CD4-positive, alpha-beta T cell treated with Interleukin-15 for 1 hour (primary cell): ENCODE measurements at places on chromosomes 3 and 15.

- no peak for DNase-seq
These were observed 176.4 kb downstream of the ANXA2 start for GRCh38 chr15:60221356-60221755.

- no peak for DNase-seq
These were observed 5.7 kb downstream of the SLC38A3 start for GRCh38 chr3:50210510-50211367.

DNA sequence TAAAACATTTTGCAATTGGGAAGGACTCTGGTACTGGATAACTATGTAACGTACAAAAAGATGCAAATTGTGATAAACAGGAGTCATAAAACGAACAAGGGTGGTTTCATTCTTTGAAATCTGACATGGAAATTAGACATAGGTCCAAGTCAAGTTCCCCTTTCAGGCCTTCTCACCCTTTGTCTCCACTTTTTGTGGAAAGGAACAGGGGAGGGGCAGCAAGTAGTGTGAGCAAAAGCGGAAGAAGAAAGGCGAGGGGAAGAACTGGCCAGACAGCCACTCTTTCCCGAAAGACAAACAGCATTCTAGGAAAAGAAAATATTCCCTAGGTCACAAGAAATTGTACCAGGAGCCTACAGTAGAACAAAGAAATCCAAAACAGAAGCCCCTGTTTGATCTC lies 52.6 kb downstream of the MCF2L2 start:
- DNase-seq: peak; percentile 48

GRCh38 chr15:59833366-59833765 lies 144.2 kb upstream of the BNIP2 start:
- no peak for DNase-seq

DNA sequence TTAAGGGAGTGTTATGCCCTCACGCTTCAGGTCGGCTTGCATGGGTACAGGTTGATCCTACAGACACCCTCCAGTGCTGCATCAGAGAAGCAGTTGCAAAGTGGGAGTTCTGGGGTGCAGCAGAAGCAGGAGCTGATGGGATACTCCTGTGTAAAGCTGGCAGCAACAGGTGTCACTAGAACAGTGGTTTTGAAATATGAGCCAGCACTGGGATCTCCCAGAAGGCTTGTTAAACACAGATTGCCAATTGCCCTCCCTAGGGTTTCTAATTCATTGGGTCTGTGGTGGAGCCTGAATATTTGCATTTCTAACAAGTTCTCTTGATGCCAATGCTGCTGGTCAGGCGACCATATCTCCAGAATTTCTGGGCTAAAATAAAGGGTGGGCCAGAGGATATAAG lies 350.4 kb downstream of the CLSTN2 start:
- DNase-seq: no peak

GRCh38 chr3:27511724-27512422 lies 27.7 kb upstream of the SLC4A7 start:
- DNase-seq: no peak

GRCh38 chr3:101827211-101828174 lies 21.8 kb upstream of the NFKBIZ start:
- DNase-seq: peak; percentile 90

DNA sequence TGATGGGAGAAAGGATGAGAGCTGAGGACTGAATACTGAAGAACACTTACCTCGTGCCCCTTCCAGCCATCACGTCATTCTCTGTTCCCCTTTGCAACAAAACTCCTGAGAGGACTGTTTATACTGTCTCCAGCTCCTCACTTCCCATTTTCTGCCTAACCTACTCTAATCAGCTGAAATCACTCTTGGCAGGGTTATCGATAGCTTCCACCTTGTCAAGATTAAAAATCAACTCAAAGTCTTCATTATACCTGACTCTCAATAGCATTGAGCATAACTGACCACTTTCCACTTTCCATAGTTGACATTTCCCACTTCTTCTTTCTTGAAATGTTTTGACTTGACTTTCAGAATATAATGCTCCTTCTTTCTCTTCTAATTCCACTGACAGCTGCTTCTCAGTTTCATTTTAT lies 4.3 kb downstream of the BTBD1 start:
- no peak for DNase-seq

- DNase-seq: no peak
These were observed 244.5 kb upstream of the SUCLG2 start for GRCh38 chr3:67898916-67899315.

GRCh38 chr3:165513715-165514701 lies 317.8 kb upstream of the SLITRK3 start:
- DNase-seq: no peak

GRCh38 chr15:63491979-63492378 lies 12.4 kb upstream of the USP3 start:
- DNase-seq: no peak

DNA sequence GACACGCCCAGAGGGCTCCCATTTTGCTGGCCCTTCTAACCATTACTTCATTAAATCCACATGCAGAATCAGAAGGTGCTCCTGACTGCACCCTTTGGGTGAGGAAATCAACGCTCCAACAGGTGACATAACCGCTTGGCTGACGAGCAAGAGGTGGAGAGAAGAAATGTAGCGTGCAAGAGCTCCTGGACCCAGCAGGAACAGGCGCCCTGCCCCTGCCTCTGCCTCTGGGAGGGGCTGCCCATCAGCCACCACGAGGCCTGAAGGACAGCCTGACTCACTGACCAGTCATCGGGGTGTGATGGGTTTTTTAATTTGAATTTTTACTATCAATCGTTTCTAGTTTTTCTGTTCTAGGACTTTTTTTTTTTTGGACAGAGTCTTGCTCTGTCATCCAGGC lies 218.2 kb downstream of the ADAMTS17 start:
- DNase-seq: no peak

DNA sequence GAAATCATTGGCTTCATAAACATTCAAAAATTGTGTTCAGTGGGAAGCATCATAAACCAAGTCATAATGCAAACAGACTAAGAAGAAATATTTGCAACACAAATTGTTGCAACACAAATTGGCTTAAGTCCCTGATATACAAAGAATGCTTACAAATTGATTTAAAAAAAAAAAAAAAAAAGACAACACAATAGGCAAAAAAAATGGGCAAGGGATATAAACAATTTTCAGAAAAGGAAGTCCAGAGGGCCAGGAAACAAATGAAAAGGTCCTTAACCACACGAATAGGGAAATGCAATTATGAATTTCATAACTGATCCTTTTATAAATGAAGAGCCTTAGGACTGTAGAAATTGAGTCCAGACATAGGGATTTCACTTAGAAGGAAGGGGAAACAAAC lies 98.9 kb downstream of the LRRK1 start:
- DNase-seq: no peak

- no peak for DNase-seq
These were observed 5.1 kb downstream of the RCN2 start for GRCh38 chr15:76936671-76937070.

DNA sequence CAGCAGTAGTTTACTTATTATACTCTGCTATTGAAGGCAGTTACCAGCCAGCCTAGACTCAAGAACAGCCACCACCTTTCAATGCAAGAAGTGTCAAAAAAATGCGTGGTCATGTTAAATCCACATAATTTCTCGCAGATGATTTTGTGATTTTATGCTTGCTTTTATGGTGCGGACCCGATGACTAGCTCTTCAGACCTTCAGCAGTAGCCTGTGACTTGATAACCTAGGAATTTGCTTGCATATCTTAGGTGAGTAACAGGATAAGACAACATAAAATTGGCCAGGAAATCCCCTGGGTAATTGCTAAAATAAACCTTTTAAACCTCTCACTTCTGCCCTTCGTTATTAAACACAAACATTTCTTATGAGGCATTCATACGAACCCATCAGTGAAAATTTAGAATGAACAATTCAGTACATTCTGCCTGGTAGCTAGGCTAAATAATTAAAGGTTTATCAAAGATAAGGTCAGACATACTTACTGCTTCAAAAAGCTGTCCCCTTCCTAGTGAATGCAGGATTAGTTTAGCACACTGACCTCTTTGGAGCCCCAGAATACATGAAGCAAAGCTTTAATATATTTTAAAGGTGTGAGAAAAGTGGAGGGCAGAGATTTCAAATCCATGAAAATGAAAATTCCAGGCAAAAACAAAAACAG lies 798.8 kb downstream of the OTOL1 start:
- DNase-seq: no peak

GRCh38 chr3:171649267-171649666 lies 161.0 kb downstream of the PLD1 start:
- DNase-seq: no peak

- no peak for DNase-seq
These were observed 69.3 kb downstream of the ADAMTSL3 start for GRCh38 chr15:83723216-83723615.

- DNase-seq: no peak
These were observed 184.1 kb downstream of the MECOM start for GRCh38 chr3:169479314-169479939.

GRCh38 chr3:113339616-113340244 lies 101.6 kb downstream of the CFAP44 start:
- DNase-seq: no peak

GRCh38 chr15:98668566-98669308 lies 20.4 kb downstream of the IGF1R start:
- DNase-seq: no peak

- DNase-seq: no peak
These were observed 15.4 kb downstream of the SH3BP5 start for GRCh38 chr3:15316998-15317435.

DNA sequence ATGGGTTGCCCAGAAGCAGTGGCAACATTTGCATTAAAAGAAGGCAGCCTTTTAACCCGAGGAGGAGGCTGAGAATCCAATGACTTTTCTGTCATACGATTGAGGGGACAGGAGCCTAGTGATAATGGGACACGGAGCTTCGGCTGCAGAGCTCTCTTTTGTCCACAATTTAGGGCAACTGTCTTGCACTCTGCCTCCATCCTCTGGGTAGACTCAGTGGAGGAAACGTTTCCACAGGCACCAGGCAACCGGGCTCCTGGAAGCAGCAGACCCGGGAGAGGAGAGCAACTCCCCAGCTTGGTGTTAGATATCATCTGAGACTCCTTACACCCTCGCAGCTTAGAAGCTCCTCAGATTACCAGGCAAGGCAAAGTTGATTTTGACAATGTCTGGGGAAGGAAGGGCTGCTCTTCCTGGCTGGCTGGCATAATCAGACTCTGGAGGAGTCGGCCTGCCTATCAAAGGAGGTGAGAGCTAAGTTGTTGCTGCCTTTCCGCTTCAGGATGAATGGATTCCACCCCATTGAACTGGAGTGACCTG lies 43.5 kb upstream of the RNU6-1 start:
- DNase-seq: no peak

DNA sequence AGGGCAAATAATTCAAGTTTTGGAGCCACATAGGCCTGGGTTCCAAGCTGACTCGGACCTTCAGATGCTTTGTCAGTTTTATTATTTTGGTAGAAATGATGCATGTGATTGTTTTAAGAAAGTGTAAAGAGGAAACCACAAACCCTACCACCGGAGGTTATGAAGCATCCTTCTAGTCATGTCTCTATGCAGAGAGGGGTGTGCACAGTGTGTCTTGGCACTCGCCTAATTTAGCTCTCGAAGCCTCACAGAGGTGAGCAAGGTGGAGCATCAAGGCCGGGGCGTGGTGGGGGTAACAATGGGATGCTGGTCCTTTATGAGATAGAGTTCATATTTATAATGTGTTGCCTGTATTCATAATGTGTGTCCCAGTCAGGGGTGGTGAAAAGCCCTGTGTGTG lies 63.7 kb upstream of the SMAD6 start:
- DNase-seq: no peak

DNA sequence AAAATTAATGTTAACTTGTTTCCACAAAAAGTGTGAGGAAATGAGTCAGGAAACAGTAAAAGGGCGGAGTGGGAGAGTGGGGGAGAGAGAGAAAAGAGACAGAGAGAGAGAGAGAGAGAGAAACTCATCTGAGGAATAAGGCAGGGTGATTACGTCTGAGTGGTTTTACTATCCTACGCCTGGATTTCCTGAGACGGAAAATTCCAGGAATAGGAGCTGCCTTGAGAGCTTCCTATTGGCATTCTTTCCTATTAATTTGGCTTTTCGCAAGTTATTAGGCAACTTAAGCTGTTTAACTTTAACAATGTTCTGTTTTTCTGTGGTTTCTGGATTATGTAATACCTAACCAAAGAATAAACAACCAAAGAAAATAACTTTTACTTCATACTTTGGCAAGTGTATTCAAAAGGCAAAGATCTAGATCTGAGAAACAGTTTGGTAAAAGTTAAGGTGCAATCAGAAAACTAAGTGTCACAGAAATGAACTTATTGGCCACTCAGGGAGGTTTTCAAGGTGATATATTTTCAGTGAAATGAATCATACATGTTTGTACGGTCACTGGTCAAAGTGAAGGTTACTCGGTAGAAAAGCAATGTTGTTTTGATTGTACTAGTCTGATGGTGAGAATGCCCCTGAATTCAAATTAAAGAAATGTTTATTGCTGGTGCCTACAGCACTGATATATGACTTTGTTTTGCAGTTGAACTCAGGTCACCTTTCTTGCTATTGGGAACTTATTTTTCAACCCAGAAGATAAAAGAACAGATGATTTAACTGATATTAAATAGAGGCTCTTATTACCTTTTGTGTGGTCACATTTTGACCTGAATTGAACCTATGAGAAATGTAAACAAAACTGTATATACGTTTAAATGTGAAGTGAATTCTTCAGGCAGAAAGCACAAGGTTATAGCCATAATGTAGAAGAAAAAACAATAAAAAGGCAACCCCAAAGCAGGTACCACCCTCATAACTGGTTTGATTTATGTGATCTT lies 39.9 kb upstream of the TNFSF10 start:
- no peak for DNase-seq

DNA sequence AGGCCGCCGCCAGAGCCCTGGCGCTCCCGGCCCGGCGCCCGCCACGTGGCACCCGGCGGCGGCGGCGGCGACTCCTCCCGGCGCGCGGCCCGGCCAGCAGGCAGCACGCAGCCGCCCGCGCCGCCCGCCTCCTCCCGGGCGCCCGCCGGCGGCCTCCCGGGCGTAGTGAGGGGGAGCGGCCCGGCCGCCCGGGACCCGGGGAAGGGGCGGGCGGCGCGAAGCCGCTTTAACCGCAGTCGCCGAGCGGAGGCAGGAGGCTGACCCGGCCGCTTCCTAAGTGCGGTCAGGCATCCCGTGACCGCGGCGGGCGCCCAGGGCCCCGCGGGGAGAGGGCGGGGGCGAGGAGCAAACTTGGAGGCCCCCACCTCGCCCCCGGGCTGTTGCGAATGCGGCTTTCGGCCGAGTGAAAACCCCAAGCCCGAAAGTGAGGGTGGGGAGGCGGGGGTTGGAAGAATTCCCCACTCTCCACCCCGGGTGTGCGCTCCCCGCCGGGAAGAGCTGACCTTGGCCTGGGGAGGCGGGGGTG lies 1.7 kb upstream of the HES1 start:
- DNase-seq: peak; percentile 58

DNA sequence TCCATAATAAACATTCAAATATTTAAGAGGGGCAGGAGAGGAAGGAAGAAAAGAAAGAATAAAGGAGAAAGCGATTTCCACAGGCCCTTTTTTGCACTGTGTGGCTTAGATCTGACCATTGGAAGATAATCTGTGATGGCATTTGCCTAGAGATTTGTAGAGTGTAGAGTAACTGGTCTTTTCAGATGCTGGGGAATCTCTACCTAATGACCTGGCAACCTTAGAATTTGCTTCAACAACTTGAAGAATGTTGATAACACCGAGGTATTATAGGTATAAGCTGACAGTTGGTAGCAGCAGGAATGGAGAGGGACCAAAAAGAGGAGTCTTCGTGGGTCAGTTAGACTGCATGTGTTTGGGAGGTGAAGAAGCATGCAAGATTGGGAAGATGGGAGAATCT lies 20.9 kb upstream of the AVEN start:
- no peak for DNase-seq

- DNase-seq: no peak
These were observed 338.6 kb downstream of the FOXP1 start for GRCh38 chr3:71244826-71245488.
